ENCODE measurements at places on chromosomes 2 and 18.

GRCh38 chr2:72412214-72412613 lies 264.6 kb upstream of the CYP26B1 start:
- no peak for DNase-seq

DNA sequence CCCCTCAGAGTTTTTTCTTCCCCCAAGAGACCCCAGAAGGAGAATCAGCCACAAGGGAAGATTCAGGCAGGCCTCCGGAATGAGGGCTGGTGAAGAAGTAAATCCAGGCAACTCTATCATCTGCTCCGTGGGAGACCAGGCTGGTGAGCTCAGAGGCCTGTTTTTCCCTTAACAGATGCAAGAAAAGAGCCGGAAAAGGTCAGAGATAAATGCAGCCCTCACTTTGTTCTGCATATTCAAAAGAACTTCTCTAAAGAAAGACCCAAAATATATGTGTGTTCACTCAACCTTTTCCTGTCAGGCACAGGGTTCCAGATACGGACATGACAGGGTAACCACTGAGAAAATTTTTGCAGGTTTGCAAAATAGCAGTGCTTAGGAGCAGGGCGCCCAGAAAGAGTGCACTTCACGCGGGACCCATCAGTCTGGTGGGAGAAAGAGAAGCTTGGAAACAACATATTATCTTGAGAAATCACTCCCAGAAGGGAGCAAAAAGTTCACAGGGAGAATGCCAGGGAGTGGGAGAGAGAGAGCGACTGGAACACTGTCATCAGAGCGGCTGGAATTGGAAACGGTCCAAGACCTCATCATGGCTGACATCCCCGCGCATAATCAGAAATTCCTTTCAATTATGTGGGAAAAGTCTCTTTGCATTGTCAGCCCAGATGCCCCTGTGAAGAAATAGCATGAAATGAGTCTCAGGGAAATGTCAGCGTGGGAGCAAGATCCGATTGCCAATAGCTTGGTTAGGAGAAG lies 244.8 kb upstream of the SLC14A2 start:
- DNase-seq, result no peak

DNA sequence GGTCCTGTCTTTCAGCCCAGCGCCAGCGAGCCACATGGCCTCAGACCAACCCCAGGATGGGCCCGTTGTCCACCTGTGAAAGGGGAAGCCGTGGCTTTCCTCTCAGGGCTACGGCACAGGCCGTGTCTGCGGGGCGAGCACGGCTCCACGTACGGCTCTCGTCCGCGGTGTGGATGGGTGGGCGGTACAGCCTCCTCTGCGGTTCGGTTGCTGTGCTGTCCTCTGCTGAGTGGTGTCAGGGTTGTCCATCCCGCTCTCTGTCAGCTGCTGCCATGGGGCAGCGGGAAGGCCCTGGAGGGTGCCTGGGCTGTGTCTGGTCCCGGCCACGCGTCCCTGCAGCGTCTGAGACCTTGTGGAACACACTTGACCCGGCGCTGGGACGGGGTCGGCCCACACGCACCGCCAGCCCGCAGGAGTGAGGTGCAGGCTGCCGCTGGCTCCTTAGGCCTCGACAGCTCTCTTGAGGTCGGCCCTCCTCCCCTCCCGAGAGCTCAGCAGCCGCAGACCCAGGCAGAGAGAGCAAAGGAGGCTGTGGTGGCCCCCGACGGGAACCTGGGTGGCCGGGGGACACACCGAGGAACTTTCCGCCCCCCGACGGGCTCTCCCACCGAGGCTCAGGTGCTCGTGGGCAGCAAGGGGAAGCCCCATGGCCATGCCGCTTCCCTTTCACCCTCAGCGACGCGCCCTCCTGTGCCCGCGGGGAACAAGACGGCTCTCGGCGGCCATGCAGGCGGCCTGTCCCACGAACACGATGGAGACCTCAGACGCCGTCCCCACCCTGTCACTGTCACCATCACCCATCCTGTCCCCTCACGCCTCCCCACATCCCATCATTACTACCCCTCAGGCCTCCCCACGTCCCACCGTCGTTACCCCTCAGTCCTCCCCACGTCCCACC lies 128.7 kb downstream of the NFATC1 start:
- DNase-seq, result no peak

- no peak for DNase-seq
Measured at GRCh38 chr2:123073371-123073770, 951.7 kb upstream of the CNTNAP5 start.

DNA sequence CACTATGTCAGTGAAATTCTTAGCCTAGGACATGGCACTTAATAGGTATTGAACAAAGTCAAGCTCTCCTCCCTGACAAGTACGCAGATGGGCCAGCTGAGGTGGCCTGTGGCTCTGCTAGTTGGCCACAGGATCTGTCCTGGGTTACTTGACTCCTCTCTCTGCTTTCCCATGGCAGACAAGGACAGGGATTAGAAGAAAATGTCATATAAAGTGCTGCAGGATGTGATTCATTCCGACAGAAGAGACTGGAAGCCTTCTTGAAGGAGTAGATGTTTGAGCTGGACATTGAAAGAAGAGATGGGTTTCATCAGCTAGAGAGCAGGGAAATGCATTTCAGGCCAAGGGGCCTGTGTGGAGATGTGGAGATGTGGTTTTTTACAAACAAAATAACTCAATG lies 46.7 kb downstream of the SMAD7 start:
- DNase-seq, result no peak

DNA sequence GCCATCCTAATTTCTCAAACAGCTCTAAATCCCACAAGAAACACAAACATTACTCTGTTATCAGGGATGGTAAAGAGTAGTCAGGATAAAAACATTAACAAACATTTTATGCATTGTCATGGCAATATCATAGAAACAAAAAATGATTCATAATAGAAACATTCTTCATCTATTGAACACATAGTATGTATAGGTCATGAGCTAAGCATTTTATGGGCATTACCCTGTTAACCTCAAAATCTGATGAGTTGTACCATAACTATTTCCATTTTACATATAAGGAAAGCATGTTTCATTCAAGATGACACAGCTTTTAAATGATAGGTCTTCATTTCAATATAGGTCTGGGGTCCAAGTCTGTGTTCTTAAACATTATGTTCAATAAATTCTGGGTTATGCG lies 344.9 kb downstream of the RND3 start:
- DNase-seq, result no peak

GRCh38 chr2:11279398-11279797 lies 65.0 kb downstream of the ROCK2 start:
- no peak for DNase-seq

DNA sequence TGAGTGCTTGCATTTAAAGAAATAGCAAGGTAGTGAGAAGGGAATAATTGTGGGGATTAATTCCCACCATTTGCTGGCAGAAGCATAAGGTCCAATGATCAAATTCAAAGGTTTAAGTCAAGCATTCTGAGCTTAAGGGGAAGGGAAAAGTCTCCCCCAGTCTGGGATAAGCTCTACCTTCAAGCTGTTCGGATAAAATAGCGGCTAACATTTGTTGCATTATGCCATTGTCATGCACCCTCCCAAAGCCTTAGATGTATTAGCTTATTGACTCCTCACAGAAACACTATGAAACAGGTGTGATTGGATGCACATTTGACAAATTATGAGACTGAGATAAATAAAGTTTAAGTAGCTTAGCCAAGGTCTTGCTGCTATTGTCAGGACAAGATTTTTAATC lies 52.2 kb upstream of the TGIF1 start:
- DNase-seq, result no peak

GRCh38 chr2:65256054-65256453 lies 28.4 kb downstream of the ACTR2 start:
- DNase-seq, result no peak

- DNase-seq, result no peak
Measured at GRCh38 chr2:239362507-239362906, 38.3 kb downstream of the HDAC4 start.

DNA sequence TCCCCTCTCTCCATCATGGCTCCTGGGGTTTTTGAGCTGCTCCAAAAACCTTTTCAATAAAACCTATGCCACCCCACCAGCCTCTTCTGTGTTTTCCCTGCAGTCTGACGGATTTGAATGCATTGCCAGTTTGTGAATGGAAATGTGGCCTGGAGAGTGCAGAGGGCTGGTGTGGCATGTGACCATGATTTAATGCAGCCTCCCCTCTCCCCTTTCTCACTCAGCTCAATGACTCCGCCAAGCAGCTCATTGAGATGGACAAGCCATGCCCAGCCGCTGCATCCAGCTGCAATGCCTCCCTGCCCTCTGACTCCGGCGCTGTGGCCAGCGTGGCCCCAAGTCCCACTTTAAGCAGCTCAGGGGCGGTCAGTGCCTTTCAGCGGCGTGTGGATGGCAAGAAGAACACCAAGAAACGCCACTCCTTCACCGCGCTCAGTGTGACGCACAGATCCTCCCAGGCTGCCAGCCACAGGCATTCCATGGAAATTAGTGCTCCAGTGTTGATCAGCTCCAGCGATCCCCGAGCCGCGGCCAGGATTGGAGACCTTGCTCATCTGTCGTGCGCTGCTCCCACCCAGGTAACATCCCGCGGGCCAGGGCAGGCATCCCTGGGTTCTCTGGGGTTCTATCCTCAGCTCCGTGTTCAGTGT lies 215.3 kb downstream of the SEPTIN10 start:
- no peak for DNase-seq

- DNase-seq, result no peak
Measured at GRCh38 chr18:21912339-21913239, 172.0 kb downstream of the MIB1 start.

DNA sequence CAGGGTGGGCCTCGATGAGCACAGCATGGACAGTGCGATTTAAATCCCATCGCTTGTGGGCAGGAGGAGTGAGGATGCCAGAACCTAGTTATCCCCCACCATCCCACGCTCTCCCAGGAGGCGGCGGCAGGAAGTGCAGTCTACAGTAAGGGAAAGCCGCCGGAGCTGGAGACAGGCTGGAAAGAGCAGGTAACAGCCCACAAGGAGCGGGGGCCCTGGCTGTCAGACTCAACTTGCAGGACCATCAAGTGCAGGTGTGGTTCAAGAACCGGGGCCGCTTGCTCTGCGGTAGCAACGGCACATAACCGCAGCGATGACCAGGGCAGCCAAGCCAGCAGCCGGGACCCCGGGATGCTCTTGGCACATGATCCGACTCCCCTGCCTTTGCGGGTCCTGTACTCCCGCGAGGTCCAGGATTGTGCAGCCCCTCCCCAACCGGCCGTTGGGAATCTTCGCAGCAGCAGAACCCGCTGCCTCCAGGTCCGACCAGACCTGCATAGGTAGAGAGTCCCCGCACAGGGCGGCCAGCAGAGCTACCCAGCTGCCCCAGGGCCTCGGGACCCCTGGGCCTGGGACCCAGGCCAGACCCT lies 82.1 kb downstream of the BIN1 start:
- DNase-seq, result no peak

GRCh38 chr2:37769551-37769950 lies 98.1 kb upstream of the CDC42EP3 start:
- DNase-seq, result no peak

GRCh38 chr18:46953195-46953594 lies 35.8 kb downstream of the KATNAL2 start:
- DNase-seq, result no peak

- no peak for DNase-seq
Measured at GRCh38 chr2:42025151-42025582, 22.7 kb upstream of the PKDCC start.

DNA sequence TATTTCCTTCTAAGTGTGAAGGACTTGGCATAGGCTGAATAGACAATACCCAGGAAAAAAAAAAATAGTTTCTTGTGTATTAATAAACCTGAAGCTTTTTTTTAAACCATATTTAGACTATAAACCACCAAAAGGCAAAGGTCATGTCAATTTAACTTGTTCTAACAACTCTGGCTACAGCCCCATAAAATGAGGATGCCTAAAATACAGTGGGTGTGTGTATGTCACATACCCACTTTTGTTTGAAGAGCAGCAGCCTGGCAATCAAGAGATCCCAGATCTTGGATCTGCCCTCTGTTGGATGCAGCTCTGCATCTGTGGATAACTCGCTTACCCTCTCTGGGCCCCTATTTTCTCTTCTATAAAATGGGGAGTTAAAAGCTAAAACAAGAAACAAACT lies 65.4 kb downstream of the SATB2 start:
- no peak for DNase-seq
